AG09309 (cell line): ENCODE measurements at places on chromosomes 4 and X.

- DNase-seq, result peak; percentile 38
These were observed 531 bp downstream of the HCFC1 start for GRCh38 chrX:153971124-153971449.

- DNase-seq, result no peak
These were observed 3.7 kb upstream of the RHOH start for GRCh38 chr4:40193016-40193571.

DNA sequence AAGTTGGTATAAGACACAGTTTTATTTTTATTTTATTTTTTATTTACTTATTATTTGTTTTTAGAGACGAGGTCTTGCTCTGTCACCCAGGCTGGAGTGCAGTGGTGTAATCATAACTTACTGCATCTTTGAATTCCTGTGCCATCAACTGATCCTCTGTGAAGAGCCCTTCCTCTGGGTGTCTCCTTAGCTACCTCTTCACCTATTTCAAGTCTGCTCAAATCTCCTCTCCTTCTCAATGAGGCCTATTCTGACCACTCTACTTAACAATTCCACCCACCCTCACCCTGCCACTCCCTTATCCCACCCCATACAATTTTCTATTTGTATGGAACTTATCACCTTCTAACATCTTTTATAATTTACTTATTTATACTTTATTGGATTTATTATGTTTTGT is 183.4 kb downstream of the PPP3CA start:
- no peak for DNase-seq

DNA sequence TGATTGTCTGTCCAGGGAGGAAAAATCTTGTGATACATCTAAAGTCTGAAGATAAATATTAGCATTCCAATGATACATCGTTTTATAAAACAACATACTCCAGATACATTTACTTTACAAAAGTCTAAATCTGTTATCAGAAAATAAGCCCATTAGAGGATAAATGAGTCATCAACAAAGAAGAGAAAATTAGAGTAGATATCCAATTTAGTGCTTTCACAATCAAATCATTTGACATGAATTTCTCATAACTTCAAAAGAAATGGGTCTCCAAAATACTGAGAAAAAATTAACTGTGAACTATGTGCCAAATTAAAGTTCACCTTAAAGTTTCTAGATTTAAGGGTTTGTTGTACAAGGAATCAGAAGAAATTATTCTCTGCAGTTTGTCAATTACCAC is 213.8 kb downstream of the ANK2 start:
- no peak for DNase-seq

- DNase-seq, result no peak
These were observed 53.4 kb downstream of the CASP6 start for GRCh38 chr4:109649872-109650271.

DNA sequence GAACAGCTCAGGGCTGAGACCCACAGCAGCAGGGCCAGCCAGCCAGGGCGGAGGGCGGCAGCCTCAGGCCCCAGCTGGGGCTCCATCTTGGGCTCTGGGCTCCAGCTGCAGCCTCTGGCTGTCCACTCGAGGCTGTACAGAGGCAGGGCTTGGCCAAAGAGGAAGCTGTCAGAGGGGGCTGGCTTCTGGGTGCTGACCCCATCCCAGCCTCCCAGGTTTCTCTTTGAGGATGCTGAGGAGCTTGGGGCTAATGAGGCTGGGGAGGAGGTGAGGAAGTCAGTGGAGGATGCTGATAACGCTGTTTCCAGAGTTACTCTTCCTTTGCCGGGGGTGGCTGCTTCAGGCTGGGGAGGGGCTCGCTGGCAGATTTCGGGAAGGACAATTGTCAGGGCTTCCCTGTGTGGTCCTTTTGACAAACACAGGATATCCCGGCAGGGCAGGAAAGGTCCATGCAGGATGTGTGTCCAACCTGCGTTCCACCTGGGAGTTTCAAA is at the start of gene DIPK2B:
TSS of gene DIPK2B (minus strand) at position 136 of the 494 bp plus-strand sequence. CDS start at position 86, 50 bp downstream.
- DNase-seq, result no peak
